ENCODE measurements at places on chromosomes 5 and 9.

DNA sequence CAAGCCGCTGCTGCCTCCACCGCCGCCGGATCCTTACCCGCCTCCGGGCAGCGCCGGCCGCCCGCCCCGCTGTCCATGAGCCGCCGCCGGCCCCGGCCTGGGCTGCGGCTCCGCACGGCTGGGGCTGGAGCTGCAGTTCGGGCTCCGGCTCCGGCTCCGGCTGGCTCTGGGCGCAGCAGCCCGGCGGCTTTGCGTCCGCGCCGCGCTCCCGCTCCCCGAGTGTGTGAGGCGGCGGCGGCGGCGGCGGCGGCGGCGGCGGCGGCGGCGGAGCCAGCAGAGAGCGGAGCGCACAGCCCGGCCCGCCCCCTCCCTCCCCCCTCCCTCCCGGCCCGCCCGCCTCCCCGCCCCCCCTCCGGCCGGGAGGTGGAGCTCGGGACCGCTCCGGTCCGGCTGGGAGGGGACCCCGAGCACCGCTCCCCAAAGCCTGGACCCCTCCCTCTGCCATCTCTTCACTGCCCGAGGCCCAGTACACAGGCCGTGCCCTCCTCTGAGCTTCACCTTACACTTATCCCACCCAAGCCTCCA lies at the start of gene PCDH1:
PCDH1 (minus strand) TSS at position 225 of the 525 bp plus-strand sequence; CDS start at position 77, 148 bp downstream.
- peak within 1 kb of the TSS; percentile 45 for H3K4me3 ChIP-seq
- no peaks in the 10 kb centered on the region for H3K36me3 ChIP-seq
- H3K27me3 ChIP-seq: peaks cover 63% of the 10 kb centered on the region
- no peak within 1 kb of the TSS for H3K27ac ChIP-seq
- no peak for DNase-seq
- peaks cover 4% of the 10 kb centered on the region for H3K4me1 ChIP-seq

DNA sequence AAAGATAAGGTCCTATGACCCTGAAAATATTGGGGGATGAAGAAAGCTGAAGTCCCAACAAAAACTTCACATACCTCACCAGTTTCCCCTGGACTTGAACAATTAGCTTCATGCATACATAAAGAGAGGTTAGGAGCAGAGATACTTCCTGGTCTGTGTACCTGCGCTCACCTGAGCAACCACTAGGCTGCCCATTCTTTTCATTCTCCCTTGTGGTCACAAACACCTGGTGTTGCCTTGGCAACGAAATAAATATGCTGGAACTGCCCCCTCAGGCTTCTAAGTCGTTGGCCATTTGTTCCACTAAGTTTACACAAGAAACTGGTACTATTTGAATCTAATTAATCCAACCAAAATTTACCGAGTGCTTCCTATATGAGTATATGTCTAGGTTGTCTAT lies 18.1 kb downstream of the OTP start:
- no peaks in the 10 kb centered on the region for H3K4me1 ChIP-seq
- H3K36me3 ChIP-seq: no peaks in the 10 kb centered on the region
- H3K27me3 ChIP-seq: no peaks in the 10 kb centered on the region
- H3K27ac ChIP-seq: no peak overlapping the region

- H3K4me1 ChIP-seq: no peaks in the 10 kb centered on the region
- H3K27me3 ChIP-seq: no peaks in the 10 kb centered on the region
- DNase-seq: no peak
- H3K4me3 ChIP-seq: no peak overlapping the region
- no peak overlapping the region for H3K27ac ChIP-seq
Measured at GRCh38 chr9:93823245-93824072, 131.7 kb downstream of the BARX1 start.

DNA sequence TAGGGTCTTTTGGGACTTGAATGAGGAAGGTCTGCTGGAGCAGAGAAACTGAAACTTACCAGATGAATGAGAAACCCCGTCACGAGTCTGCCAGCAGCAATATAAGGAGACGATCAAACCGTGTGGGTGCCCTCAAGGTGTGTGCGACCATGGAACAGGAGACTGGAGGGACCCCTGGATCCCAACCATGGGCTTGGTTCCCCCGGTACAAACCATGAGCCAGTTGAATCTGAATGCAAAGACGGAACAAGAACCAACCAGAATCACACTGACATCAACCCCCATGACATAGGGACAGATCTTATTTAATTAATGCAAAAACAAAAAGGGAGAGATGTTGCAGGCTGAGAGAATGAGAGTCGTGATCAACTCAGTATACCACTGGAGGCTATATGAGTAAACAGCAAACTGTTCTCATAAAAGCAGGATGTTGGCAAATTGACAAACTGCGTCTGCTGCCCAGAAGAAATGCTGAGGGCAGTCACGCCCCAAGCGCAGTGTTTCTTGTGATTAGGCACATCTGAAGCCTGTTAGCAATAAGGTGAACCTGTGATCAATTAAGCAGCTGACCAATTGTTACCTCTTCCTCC lies 475.5 kb upstream of the ACO1 start:
- no peak overlapping the region for H3K27ac ChIP-seq
- no peak overlapping the region for H3K4me3 ChIP-seq
- DNase-seq: no peak
- H3K27me3 ChIP-seq: no peaks in the 10 kb centered on the region

GRCh38 chr5:131109540-131110255 lies 55.4 kb downstream of the HINT1 start:
- no peaks in the 10 kb centered on the region for H3K27me3 ChIP-seq
- H3K4me3 ChIP-seq: no peak overlapping the region
- peak; percentile 4 for DNase-seq
- H3K36me3 ChIP-seq: no peaks in the 10 kb centered on the region
